ENCODE measurements at places on chromosomes 2 and 18.

DNA sequence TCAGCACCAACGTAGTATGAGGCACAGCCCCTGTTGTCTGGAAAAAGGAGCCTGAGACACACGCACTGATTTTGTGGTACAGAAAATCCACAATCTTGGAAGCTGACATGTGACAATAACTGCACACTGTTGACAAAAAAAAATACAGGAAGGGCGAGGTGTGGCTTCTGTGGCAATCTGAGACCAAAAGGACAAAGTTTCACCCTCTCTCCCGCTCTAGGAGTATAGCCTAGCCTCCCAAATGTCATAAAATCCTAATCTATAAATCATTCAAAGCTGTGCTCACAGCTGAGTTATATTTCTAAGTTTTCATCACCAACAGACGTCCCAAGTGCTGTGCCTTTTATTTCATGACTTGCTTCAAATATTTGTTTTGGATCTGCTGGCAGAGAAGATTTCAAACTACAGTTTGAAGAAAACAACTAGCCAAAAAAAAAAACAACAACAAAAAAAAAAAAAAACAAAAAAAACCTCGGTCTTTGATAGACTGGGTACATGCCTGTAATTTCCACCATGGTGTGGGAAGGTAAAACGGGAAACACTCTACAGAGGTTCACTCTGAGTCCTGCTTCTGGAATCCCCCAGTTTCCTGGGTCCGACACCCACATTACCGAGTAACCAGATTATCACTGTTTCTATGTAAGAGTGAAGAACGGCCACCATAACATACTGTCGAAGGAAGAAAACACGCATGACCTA lies 61.0 kb downstream of the C2orf76 start:
- no peak for DNase-seq

DNA sequence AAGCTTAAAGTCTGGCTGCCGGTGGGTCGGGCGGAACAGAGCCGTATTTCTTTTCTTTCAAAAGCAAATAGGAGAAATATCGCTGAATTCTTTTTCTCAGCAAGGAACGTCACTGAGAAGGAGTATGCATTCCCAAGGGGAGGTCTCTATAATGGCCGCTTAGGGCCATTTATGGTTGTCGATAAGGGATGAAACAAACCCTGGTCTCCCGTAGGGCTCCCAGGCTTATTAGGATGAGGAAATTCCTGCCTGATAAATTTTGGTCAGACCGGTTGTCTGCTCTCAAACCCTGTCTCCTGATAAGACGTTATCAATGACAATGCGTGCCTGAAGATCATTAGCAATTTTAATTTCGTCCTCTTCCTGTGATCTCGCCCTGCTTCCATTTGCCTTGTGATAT lies 227.7 kb upstream of the ZEB2 start:
- DNase-seq, result no peak

- DNase-seq, result no peak
Measured at GRCh38 chr2:3638456-3638810, 19.6 kb upstream of the ALLC start.

DNA sequence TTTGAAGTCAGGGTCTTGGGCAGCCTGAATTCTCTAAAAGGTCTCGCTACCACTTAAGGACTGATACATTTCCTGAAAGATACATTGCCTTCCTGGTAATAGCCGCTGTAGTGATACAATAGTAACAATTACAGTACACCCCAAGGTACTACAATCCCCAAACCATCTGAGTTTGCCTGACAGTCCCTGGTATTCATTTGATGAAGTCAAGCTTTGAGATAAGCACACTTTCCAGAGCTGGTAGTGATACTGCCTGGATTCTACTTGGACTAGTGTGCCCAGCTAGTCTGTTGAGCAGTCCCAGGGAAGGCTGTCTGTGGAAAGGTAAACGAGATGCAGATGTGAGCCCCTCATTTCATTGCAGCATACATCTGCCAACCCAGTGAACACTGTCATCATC lies 24.4 kb upstream of the ITGB6 start:
- DNase-seq, result no peak

DNA sequence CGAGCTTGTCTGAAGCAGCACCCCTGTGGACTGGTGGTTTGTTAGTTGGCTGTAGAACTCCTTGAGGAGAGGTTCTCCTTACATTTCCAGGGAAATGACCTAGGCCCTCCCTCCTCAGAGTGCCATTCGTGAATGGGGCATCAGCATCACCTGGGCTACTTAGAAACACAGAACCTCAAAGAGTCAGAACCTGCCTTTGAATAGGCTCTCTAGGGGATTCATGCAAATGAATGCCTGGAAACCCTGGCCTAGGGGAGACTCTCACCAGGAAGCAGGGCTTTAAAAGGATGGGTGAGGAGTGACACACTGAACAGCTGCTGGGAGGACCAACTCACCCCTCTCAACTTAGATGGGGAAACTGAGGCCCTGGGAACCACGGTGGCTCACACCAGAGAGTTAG lies 2.1 kb upstream of the MOCOS start:
- no peak for DNase-seq

- no peak for DNase-seq
Measured at GRCh38 chr2:109255654-109256053, 126.6 kb downstream of the SH3RF3 start.

GRCh38 chr18:24754583-24755253 lies 294.3 kb downstream of the HRH4 start:
- no peak for DNase-seq
